Naive thymus-derived CD8-positive, alpha-beta T cell (primary cell): ENCODE measurements at places on chromosomes 7 and 10.

DNA sequence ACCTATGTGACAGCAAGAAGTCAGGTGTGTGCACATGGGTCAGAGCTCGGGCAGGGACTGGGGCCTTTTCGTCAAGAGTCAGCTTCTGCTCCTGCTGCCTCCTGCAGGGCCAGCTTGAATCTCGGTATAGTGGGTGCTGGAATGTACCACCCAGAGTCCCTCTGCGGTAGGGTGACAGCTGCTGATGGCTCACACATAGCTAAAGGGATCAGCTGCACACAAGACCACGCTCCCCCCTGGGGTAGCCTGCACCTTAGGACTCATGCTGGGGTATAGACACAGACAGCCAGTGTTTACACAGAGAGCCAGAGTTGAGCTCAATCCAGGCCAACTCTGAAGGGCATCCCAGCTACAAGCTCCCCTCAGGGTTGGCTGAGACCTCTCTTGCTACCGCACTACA, 14.0 kb upstream of the COL13A1 start:
- no peak for DNase-seq

DNA sequence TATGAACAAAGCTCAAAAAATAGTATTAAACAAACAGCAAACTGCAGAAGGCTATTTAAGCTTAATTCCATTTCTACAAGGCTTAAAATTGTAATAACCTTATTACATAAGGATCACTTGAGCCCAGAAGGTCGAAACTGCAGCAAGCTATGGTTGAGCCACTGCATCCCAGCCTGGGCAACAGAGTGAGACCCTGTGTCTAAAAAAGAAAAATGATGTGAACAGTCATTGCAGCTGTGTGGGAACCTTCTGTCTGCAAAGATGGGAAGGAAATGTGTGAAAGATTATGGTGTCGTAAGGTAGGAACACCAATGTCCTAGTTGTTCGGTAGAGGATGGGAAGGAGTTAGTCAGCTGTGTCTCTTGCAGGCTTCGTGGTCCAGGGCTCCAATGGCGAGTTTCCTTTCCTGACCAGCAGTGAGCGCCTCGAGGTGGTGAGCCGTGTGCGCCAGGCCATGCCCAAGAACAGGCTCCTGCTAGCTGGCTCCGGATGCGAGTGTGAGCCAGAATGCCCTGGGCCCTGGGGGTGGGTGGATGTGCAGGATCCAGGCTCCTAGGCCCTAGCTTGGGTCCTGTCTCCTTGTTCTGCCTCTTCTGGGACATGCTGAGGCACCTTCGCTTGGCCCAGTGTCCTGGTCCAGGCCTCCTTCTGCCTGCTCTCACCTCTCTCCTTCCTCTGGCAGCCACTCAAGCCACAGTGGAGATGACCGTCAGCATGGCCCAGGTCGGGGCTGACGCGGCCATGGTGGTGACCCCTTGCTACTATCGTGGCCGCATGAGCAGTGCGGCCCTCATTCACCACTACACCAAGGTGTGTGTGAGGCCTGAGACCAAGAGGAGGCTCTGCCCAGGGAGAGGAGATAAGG, 9.1 kb downstream of the C10orf62 start:
- DNase-seq, result no peak

GRCh38 chr7:25913598-25914224, 238.3 kb upstream of the NFE2L3 start:
- DNase-seq, result no peak

DNA sequence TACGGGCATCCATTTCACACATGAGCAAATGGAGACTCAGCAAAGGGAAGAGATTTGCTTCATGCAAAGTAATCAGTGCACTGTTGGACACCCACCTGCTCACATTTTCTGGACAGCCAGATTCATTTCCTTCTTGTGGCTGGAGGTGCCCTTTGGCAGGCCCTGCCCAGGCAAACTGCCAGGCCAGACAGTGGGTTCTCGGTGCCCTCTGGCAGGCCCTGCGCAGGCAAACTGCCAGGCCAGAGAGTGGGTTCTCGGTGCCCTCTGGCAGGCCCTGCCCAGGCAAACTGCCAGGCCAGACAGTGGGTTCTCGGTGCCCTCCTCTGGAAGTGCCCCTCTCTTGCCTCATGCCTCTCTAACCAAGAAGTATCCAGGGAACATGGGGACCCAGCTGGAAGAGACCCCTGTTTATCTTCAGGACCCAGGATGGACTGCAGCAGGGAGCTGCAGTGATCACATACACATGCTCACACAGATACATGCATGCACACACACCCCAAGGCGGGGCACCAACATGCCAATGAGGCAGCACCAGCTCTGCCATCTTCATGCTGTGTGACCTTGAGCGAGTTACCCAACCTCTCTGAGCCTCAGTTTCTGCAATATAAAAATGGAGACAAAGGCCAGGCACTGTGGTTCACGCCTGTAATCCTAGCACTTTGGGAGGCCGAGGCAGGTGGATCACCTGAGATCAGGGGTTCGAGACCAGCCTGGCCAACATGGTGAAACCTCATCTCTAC, 67.1 kb downstream of the OAT start:
- DNase-seq, result no peak

DNA sequence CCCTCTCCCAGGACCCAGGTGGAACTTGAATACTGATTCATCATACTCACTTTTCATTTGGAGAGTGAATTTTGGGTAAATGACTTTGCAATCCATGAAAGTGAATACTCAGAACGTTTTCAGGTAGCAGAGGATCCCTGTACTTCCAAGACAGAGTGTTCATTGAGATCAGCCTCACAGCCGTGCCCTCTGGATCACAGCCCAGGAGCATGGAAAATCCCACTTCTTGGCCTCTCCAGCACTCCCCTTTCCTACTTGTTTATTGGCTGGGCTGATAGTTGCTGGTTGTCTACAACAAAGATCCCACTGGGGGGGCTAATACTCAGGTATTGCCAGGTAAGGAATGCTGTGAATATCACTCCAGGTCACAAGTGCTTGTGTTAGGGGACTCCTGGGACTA, 5.9 kb downstream of the GCK start:
- DNase-seq, result no peak

DNA sequence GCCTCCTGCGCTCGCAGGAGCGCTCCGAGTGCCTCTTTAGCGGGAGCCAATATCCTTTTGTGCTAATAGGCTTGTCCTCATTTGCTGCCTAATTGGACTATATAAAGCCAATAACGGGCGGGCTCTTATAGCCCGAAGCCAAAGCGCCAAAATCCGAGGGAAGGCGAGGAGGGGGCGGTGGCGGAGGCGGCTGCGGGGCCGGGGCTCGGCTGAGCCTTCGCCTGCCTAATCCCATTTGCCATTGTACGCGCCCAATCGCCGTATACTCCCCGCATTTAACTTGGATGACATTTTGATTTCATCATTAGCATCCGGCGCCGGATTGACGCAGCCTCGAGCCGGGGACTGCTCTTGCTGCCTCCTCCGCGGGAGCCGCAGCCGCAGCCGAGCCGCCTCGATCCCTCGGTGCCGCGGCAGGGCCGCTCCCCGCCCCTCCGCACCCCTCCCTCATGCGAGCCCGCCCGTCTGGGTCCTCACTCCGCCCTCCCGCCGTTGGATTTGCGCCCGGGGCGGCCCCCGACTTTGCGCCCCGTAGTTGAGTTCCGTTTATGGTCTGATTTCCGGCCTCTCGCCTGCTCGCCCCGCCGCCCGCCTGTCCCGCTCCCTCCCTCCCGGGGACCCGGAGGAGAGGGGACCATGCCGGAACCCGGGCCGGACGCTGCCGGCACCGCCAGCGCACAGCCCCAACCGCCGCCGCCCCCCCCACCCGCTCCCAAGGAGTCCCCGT, at the start of gene HMX3:
Gene HMX3 (plus strand): TSS at position 556 of the 727 bp plus-strand sequence. CDS start 81 bp downstream, at position 637.
- DNase-seq, result no peak

DNA sequence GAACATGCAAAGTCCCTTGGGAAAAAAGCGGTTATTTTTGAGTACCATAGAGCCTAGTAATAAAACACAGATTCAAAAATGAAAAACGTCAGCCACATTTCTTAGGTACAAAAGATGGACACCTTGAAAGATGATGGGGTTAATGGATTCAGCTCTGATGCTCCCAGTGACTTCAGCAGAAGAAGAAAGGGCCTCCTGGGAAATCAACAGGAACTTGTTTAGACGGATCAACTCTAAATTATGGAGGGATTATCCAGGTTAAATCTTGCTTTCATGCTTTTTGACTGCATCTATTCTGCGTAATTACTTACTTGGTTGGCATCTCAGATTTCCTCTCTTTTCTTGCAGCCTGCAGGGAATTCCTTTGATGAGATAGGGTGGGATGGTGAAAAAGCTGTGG, 82.5 kb downstream of the TMEM178B start:
- DNase-seq, result no peak

DNA sequence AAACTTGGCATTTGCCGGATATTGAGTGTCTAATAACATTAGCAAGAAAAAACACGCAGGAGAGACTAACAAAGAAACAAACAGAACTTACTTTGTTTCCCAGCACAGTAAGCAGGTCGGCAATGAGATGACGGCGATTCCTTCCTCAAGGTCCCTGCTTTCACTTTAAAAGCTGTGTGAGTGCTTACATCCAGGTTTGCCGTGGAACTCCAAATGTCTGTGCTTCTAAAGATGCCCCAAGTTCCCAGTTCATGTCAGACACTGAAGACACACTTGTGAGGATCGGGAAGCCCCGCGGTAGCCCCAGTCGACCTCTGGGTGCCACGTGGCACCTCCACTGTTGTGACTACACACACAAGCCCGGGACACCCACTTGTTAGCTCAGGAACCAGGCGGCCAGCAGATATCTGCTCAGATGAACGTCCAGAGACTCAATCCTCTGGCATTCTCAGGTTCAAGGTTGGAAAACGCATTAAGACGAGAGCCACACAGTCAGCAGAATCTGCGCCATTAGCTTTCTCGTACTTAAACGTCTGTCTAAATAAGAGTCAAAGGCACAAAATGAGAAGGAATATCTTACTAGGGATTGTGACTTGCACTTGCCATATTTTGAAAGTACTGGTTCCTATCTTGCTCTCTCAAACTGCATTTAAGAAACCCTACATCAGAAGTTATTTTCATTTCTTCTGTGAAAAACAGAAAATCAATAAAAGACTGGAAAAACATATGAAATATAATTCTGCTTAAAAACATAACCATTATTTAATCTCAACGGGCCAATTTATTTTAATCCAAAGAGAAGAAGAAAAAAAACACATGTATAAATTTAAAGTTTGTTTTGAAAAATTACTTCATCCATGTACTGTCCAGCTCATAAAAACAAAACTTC, 207.6 kb upstream of the KLF14 start:
- DNase-seq, result no peak

GRCh38 chr7:76165973-76166403, 35.7 kb upstream of the SRRM3 start:
- no peak for DNase-seq

GRCh38 chr7:87413029-87413428, 62.5 kb downstream of the ABCB4 start:
- DNase-seq, result no peak

DNA sequence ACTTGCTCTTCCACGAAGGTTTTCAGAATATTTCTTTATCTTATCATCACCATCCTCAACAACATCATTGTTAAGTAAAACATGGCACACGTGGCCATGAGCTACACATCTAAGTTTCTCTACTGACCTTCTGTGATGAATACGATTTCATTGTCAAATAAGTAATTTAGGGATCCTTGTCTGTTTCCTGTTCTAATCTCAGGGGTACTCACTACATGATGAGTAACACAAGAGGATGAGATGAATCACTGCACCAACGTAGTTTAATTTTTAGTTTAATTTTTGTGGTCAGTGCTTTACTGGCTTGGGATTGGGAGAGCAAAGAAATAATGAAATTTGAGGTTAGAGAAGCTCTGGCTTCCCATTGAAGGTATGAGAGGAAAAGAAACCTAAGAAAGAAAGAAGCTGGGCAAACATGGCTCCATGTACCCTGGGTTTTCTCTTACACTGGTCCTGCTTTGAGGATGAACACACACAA, 461.9 kb upstream of the KLF6 start:
- DNase-seq, result no peak

GRCh38 chr10:14171336-14171735, 159.4 kb downstream of the FRMD4A start:
- DNase-seq, result no peak

GRCh38 chr10:128143531-128143930, 17.3 kb upstream of the MKI67 start:
- no peak for DNase-seq
